HFFc6 (cell line): ENCODE measurements at places on chromosomes 16 and 17.

DNA sequence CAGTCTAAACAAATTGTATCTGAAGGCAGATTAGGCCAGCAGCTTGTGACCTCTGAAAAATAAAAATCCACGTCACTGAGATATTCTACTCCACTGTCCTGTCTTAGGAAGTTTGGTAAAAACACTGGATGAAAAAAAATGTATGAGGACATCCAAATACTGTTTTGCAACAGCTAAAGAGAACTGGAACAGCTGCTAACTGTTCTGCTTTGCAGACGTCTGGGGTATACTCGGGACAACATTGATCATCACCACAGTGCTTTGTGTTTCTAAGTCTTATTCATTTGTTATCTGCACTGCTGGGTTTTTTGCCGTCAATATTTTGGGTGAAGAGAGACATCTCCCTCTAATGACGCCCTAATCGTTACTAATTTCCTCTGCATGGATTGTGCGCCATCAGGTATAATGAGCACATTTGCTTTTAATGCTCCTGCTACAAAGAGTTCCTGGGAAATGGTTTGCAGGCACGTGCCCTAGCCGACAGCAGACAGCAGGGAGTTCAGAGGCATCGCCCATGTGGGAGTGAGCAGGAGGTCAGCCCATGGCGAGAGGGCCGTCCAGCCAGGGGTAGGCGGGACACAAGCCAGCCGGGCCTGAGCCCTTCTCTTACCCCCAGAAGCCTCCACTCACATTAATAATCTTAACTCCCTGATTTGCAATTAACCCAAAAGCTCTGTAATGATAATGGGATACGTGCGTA, 87.0 kb downstream of the CBLN1 start:
- no peaks in the 10 kb centered on the region for H3K4me1 ChIP-seq
- no peak for DNase-seq
- no peak overlapping the region for H3K4me3 ChIP-seq

GRCh38 chr17:72388765-72389473, 268.1 kb downstream of the SOX9 start:
- H3K4me3 ChIP-seq = no peak overlapping the region
- H3K36me3 ChIP-seq = no peaks in the 10 kb centered on the region
- H3K27me3 ChIP-seq = no peaks in the 10 kb centered on the region
- DNase-seq = peak; percentile 15

GRCh38 chr17:29049541-29050145, 6.7 kb downstream of the PIPOX start:
- H3K27ac ChIP-seq = no peak overlapping the region
- peaks cover 18% of the 10 kb centered on the region for H3K4me1 ChIP-seq
- H3K4me3 ChIP-seq = no peak overlapping the region
- H3K27me3 ChIP-seq = peaks cover 54% of the 10 kb centered on the region
- DNase-seq = no peak

DNA sequence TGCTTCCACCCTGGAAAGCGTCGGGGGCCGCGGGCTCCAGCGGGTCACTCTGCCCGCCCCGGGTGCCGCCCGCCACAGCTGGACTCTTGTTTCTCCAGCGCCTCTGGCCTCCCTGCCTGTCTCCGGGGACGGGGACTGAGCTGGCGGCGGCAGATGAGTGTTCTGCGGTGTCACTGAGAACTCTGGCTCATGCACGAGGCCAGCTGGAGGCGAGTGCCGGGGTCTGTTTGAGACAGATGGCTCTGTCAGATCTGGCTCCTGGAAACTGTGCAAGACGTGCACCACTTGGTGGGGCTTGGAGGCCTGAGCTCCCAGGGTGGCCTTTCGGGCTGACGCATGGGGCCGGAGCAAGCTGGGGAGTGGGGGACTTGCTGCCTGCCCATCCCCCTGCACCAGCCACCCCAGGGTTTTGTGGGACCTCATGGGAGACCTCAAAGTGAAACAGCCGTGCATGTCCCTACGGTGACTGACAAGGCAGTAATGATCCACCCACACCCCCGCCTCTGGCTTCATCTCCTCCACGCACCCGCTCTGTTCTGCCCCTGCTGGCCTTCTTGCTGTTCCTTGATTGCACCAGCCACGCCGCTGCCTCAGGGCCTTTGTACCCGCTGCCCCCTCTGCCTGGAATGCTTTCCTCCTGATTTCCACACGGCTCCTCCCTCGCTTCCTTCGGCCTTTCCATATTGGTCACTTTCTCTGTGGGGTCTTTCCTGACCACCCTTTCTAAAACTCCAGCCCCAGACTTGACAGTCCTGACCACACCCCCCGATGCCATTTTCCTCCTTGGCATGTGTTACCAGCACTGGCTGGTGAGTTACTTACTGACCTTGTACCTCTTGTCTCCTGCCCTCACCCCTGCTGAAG, 174.9 kb upstream of the CIBAR2 start:
- peaks cover 5% of the 10 kb centered on the region for H3K27me3 ChIP-seq
- peaks cover 29% of the 10 kb centered on the region for H3K4me1 ChIP-seq
- no peaks in the 10 kb centered on the region for H3K36me3 ChIP-seq
- H3K27ac ChIP-seq = peak overlapping the region; percentile 89
- peak; percentile 55 for DNase-seq

DNA sequence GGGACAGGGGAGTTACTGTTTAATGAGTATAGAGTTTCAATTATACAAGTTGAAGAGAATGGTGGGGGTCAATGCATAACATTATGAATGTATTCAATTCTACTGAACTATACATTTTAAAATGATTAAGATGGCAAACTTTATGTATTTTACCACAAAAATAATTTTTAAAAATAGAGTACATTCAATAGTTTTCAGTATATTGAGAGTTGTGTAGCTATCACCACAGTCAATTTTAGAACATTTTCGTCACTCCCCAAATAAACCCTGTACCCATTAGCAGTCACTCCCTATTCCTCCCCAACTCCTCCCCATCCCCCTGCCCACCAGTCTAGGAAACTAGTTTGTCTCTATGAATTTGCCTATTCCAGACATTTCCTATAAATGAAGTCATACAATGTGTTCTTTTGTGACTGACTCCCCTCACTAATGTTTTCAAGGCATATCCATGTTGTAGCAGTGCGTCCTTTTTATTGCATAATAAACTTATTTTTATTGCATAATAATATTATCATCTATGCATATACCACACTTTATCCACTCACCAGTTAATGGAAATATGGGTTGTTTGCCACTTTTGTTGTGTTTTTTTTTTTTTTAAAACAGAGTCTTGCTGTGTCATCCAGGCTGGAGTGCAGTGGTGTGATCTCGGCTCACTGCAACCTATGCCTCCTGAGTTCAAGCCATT, 52.5 kb upstream of the ERN1 start:
- DNase-seq = no peak
- peaks cover 36% of the 10 kb centered on the region for H3K36me3 ChIP-seq
- H3K27me3 ChIP-seq = no peaks in the 10 kb centered on the region
- H3K4me3 ChIP-seq = no peak overlapping the region
- H3K27ac ChIP-seq = no peak overlapping the region
- H3K4me1 ChIP-seq = peaks cover 32% of the 10 kb centered on the region

DNA sequence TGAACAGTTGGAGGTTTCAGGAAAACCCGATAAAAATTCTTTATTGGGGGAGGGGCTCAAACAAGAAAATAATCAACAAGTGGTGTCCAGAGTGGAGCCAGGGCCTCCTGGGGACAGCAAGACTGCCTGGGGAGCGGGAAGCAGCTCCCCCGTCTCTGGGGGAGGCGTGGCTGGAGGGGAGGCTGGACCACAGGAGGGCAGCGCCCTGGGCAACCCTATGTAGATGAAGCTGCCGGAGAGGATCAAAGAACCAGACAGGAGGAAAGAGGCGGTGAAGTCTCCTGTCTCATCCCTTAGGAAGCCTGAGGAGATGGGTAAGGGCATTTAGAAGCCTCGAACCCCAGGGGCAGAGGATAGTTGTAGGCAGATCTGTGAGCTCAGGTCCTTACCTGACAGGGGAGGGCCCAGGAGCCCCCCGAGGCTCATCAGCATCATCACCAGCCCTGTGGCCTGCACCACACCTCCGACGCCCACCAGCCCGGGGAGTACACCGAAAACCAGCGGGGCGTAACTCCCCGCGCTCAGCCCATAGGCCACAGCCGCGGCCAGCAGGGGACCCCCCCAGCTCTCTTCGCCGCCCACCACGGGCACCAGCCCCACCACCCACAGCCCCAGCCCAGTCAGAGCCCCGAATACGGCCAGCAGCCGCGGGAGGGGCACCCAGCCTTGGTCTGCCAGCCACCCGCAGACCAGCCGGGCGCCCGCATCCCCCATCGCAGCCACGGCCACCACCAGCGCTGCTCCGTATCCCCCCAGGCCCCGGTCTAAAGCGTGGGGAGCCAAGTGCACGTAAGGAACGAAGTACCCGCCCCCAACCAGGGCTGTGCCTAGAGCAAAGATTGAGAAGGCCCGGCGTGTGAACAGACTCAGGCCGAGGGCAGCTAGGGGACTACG, 2.0 kb downstream of the SLC16A11 start:
- peaks cover 21% of the 10 kb centered on the region for H3K27me3 ChIP-seq
- no peak for DNase-seq
- peaks cover 10% of the 10 kb centered on the region for H3K4me1 ChIP-seq
- H3K4me3 ChIP-seq = no peak overlapping the region
- H3K36me3 ChIP-seq = no peaks in the 10 kb centered on the region
- H3K27ac ChIP-seq = no peak overlapping the region

DNA sequence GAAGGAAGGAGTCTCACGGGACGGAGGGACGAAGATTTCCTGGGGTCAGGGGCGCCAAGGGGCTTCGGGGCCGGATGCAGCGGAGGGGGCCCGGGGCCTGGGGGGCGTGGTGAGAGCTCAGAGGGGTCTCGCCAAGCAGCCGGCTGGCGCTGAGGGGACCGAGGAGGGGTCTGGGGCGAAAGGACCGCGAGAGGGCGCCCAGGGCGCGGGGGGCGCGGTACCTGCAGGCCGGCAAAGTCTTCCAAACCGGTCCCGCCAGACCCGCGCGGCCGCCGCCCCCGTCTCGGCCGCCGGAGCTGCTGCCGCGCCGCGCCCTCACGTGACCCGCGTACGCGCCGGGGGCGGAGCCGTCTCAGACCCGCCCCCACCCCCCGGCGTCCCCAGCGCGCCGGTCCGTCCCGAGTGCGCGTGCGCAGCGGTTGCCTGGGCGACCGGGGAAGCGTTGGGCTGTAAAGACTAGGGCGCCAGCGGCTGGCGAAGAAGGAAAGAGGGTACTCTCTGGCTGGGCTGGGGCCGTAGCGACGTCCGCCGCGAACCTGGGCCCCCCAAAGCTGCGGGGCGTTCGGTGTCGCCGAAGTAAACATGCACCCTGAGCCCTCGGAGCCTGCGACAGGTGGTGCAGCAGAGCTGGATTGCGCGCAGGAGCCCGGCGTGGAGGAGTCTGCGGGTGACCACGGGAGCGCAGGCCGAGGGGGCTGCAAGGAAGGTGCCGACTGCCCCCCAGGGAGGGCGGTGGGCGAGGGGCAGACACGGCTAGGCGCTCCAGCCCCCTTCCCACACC, at the start of the genes DNAAF1 and HSDL1:
Gene DNAAF1 (plus strand): TSS at position 450 of the 781 bp plus-strand sequence. CDS start 133 bp downstream, at position 583.
Gene HSDL1 (minus strand): TSS at position 319 of the 781 bp plus-strand sequence. CDS start 13,856 bp downstream, outside the sequence.
- H3K27ac ChIP-seq = peak within 1 kb of the TSS; percentile 46
- H3K36me3 ChIP-seq = no peaks in the 10 kb centered on the region
- peak; percentile 63 for DNase-seq
- H3K27me3 ChIP-seq = peaks cover 4% of the 10 kb centered on the region
- peaks cover 13% of the 10 kb centered on the region for H3K4me1 ChIP-seq

DNA sequence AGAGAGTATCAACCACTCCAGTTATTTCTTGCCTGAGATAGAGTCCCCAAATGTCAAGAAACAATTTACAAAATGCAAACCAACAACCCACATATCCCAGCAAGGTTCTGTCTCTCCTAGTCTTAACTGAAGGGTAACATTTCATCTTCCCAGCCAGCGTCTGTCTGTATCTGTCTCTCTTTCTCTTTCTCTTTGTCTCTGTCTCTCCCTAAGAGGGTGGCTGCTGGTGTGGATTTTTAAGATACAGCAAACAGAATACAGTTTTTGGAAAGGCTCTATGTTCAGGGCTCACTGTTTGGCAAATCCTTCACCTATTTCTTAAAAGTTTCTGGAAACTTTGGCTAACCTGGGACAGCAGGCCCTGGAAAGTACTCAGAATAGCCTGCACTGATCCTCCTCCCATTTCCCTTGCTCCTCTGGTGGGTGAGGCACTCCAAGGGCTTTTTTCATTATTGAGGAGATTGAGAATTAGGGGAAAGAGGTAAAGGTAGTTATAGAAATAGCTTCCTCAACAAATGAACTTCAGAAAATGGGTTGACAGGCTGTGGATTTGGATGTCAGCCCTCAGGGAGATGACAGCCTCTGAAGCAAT, 6.2 kb downstream of the HOXB4 start:
- peaks cover 46% of the 10 kb centered on the region for H3K27me3 ChIP-seq
- H3K4me1 ChIP-seq = no peaks in the 10 kb centered on the region; the same call in 1 of the 2 replicates
- H3K4me3 ChIP-seq = no peak overlapping the region
- no peaks in the 10 kb centered on the region for H3K36me3 ChIP-seq
- no peak overlapping the region for H3K27ac ChIP-seq
- no peak for DNase-seq

GRCh38 chr16:86966777-86967176, 350.4 kb downstream of the C16orf95 start:
- peaks cover 3% of the 10 kb centered on the region for H3K4me1 ChIP-seq
- peaks cover 58% of the 10 kb centered on the region for H3K27me3 ChIP-seq
- H3K27ac ChIP-seq = no peak overlapping the region
- H3K4me3 ChIP-seq = no peak overlapping the region
- no peak for DNase-seq

- DNase-seq = peak; percentile 69
- peaks cover 5% of the 10 kb centered on the region for H3K27me3 ChIP-seq
- H3K4me1 ChIP-seq = peaks cover 36% of the 10 kb centered on the region
- H3K4me3 ChIP-seq = no peak overlapping the region
- H3K27ac ChIP-seq = no peak overlapping the region; the same call in 1 of the 2 replicates
Observed at GRCh38 chr17:72609501-72609900, 483.0 kb downstream of the SLC39A11 start.

DNA sequence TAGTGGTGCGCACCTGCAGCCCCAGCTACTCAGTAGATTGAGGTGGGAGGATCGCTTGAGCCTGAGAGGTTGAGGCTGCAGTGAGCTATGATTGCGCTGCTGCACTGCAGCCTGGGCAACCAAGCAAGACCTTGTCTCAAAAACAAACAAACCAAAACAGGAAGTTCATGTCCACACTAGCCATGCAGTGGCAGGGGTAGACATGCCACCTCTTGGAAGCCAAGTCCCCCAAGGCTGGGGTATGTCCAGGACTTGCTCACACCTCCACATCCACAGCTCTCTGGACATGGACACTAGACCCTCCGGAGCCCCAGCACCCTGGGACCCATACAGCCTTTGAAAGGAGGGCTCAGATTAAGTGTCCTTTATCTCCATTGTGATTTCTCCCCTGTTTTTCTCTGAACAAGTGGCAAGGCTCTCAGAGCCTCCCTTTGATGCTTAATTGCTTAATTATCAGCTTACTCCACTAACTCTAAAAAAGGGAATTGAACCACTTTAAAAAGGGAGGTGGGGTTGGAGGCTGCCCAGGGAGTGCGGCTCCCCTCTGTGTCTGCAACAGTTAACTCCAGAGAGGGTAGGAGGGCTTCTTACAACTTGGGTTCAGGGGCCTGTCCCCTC, 424.6 kb upstream of the C16orf82 start:
- no peaks in the 10 kb centered on the region for H3K4me1 ChIP-seq
- DNase-seq = no peak
- H3K27me3 ChIP-seq = no peaks in the 10 kb centered on the region

GRCh38 chr17:1251866-1252608, 18.2 kb upstream of the BHLHA9 start:
- H3K4me3 ChIP-seq = no peak overlapping the region
- no peak for DNase-seq
- H3K4me1 ChIP-seq = no peaks in the 10 kb centered on the region
- H3K36me3 ChIP-seq = no peaks in the 10 kb centered on the region
